Skin of body (tissue), 3 donors: ENCODE measurements at places on chromosomes 11 and 22. TPM values are rescaled to one million over a fixed set of nuclear protein-coding genes. Genes with fewer than 3 reads are reported as not detected.

Gene TRIM44
- total RNA-seq: 10.7 TPM

Gene SCT
- total RNA-seq: 2.6 TPM

Gene FGF3
- total RNA-seq: 0.30 TPM

Gene TENM4
- total RNA-seq: 27.2 TPM

Gene APOL6
- total RNA-seq: 15.5 TPM

Gene PRR5L
- 8.1 TPM for total RNA-seq

Gene APOBEC3C
- 4.1 TPM for total RNA-seq

Gene RNF121
- total RNA-seq: 23.7 TPM

Gene TRPM5
- under 0.01 TPM for total RNA-seq
